ENCODE measurements at places on chromosomes 4 and X.

GRCh38 chrX:21799767-21800166 lies 39.6 kb upstream of the MBTPS2 start:
- DNase-seq: no peak

GRCh38 chr4:1193206-1194009 lies 21.0 kb upstream of the SPON2 start:
- DNase-seq: no peak

- no peak for DNase-seq
Measured at GRCh38 chrX:104135677-104136076, 21.1 kb downstream of the SLC25A53 start.

- no peak for DNase-seq
Measured at GRCh38 chr4:48237996-48238645, 31.5 kb downstream of the TEC start.

GRCh38 chr4:1183985-1184773 lies 11.8 kb upstream of the SPON2 start:
- DNase-seq: no peak

- DNase-seq: no peak
Measured at GRCh38 chrX:108270280-108270679, 167.9 kb downstream of the COL4A6 start.

GRCh38 chr4:67918428-67918827 lies 34.6 kb upstream of the TMPRSS11D start:
- DNase-seq: no peak

DNA sequence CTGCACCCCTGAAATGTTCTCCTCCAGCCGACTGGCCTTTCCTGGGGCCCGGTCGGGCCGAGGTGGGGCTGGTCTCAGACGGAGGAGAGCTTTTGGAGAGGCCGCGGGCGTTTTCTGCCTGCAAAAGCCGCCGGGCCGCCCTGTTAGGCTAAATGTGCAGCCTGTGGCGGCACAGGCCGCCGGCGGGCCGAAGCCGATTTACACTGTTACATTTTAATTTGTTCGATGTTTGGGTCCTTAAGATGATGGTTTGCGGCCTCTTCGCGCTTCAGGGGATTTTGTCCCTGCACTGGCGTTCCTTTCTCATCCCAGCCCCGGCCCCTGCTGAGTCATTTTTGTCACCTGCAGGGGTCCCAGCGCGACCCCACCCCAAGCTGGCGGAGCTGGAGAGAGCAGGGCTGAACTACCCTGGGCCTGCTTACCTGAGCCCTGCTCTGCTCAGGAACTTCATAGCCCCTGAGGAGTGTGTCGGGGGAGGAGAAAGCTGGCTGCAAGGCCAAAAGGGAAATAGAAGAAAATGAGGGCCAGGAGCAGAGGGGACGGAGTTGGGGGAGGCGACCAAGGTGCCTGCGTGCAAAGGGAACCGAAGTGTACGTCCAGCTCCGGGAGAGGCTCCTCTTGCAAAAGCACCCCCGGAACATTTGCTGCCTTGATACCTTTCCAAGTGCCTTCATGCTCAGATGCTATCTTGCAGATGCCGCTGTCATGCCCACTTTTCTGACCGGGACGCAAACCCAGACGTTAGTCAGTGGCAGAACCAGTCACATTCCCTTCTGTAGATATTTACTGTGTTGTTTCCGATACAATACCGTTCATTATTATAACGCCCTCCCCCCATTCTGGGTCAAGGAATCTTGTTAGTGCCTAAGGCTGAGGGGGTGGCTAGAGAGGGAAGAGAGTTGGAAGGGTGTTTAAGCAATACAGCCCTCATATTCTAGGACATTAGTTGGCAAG lies 977 bp upstream of the RBBP7 start:
- no peak for DNase-seq

DNA sequence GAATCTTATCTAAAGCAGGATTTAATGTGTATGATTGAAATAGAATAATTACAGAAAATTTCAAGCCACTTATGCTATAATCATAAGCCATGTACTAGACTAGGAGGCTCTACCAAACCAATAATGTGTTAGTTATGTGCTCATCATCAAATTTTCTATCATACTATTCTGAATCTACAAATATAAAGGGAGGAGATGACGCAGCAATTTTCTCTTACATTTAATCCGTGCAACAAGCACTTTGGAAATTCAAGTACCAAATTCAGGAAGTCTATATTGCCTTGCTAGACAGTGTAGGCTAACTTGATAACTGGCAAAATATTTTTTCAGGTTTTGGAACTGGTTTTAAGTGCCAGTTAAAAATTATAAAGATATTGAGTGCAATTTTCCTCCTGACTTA lies 283.5 kb downstream of the C4orf33 start:
- no peak for DNase-seq

DNA sequence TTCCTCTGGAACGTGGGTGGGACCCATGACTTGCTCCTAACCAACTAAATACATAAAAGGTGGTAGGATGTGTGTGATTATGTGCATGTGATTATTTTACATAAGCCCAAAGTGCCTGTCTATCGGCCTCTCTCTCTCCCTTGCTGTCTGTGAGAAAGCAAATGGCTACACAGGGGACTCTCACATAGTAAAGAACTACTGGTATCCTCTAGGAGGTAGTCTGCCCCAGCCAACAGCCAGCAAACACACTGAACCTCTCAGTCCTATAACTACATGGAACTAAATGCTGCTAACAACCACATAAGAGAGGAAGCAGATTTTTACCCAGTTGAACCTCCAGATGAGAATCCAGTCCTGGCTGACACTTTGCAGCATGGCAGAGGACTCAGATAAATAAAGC lies 1249.4 kb downstream of the ADGRL3 start:
- DNase-seq: no peak

DNA sequence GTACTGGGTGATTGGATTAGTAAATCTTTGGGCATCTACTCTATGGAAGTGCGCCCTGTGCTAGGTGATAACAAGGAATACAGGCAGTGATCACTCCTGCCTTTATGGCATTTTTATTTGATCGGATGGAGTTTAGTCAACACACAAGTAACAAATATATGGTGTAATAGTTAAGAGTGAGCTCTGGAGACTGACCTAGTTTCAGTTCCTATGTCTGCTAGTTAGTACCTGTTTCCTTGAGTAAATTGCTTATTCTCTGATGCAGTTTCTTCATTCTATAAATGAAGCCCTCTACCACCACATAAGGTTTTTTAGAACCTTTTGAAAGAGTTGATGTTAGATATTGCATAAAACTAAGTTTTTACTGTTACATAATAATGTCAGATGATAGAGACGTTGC lies 134.6 kb downstream of the KDM6A start:
- no peak for DNase-seq

- no peak for DNase-seq
Measured at GRCh38 chr4:85815796-85816459, 341.0 kb downstream of the ARHGAP24 start.

DNA sequence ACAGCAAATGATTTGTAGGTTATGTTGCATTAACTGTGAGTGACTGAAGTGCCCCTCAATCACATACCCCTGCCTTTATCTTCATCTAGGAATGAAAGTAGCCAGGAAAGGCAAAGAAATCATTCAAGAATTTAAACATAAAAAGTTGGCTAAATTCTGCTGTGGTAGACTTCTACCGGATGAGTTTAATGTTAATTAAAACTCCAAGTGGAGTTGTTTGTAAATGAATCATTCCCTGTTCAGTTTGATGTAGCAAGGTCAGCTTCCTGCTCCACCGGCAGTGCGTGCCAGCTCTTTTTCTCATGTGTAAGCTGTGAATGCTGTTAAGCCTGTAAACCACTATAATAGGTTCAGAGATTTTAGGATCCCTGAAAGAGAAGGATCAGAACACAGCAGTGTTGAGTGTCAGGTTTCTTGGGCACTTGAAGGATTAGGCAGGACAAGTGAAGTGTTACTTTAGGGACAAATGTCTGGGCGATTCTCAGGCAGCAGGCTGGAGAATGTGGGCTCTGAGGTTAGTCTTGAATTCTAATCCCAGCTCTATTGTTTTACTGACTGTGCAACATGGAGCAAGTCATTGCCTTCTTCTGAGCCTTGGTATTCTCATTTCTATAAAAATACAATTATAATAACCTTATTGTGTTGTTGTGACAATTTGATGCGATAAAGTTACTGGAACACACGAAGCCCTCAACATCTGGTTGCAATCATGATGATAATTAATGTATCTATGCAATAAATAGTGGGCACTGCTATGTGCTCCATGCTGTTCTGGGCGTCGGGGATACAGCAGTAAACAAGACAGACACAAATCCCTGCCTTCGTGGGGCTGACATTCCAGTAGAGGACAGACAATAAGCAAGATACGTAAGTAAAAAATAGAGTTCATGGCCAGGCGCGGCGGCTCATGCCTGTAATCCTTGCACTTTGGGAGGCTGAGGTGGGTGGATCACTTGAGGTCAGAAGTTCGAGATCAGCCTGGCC lies 112.0 kb downstream of the SHROOM3 start:
- no peak for DNase-seq

DNA sequence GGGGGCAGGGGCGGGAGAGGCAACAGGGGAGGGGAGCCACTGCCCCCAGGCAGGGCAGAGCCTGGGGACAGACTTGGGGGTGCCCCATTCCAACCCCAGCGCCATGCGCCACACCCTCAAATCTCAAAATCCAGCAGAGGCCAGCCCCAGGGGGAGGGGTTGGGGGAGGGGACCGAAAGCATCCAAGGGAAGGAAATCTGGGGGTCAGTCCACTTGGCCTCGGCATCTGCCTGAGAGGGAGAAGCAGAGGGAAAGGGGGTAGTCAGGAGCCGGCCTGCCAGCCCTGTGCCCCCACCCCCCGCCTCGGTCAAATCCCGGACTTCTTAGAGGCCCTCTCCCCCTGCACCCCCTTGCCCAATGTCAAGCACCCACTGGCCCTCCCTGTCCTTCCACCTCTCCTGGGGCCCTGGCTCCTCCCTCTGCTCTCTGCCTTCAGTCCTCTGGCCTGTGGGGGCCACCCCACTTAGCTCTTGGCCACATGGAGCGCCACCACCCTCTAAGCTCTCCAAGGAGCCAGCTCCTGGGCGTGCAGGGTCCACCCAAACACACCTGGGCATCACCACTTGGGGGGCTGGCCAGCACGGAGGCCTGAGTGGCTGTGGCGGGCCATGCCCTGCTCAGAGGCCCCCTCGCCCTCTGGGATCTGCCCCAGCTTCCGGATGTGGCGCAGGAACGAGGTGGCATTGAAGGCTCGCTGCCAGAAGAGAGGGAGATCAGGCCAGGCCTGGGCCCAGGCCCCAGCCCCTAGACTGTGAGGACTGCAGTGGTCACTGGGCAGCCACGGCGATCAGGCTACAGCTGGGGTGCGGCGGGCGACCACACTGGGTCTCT lies 3.5 kb downstream of the PNCK start:
- no peak for DNase-seq

DNA sequence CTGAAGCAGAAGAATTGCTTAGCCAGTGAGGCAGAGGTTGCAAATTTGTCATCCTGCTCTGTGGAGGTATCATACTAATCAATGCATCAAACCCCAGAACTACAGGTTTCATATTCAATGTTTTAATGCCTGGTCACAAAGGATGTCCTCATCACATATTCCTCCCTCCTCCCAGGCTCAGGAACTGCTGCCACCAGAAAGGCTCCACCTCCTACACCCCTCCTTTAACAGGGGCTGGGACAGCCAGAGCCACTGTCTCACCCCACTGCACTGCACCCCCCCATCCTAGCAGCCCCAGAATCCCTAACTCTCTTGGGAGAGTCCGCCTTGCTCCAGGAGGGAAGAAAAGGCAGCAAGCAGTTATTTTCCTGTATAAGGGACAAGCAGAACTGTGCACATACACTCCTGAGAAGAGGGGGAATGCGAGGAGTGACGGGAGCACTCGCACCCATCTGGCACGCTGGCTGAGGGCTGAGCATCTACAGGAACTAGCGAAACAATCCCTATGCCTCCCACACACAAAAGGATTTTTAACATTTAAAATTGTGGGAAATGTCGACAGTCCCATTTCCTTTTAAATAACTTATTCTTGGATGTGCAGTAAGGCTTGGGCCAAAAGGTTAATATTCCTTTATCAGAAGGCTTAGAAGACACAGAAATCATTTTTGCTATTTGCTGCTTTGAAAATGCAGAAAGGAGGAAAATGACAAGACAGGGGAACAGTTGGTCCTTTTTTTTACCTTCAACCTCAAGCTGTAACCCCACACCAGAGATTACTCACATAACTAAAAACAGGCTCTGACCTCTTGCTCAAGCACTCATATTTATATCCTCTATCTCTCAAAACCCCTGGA lies 27.8 kb downstream of the CD99L2 start:
- DNase-seq: no peak

GRCh38 chr4:105067431-105067830 lies 79.2 kb upstream of the TET2 start:
- DNase-seq: no peak

DNA sequence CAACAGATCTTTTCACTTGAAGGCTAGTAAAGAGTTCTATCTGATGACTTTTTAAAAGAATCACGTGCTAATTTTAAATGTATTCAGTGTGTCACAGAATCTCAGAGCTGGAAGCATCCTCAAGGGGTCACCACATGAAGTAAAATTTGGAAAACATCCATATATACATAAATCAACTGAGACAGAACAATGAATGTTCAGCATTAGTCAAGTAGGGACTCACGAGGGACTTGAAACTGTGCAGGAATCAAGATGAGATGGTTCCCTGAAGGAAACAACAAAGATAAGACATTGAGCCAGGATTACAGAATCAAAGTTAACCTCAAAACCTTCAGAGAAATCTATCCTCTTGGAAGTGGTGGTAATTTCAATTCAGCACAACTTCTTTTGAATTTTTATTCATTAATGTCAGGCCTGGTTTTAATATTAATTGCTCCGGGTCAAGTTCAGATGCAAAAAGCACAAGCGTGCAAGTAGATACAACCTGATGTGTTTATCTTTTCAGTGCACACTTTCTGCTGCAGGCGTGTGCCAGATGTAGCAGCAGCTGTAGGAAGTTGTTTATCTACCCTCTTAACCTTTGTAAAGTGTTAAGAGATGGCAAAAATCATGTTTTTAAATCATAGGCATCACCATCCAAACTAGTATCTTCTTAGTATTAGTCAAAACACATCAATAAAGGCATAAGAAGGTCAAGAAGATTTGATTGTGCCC lies 87.7 kb upstream of the SRD5A3 start:
- no peak for DNase-seq

DNA sequence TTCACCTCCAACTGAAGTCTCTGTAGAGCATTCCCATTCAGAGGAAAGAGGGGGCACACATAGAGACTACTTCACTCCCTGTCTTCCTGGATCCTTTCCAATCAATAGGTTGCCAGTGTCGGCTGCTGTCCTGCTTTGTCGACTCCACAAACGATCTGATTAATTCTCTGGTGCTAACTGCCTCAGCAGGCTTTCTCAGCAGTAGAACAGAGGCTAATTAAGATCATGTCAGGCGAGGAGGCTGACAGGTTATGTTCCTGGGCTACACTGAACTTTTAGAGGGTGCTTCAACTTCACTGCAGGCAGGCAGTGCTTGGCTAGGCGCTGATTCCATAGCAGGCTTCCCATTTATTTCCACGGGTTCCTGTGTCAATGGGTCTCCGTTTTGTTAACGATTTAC lies 79.2 kb downstream of the GRIA3 start:
- no peak for DNase-seq

DNA sequence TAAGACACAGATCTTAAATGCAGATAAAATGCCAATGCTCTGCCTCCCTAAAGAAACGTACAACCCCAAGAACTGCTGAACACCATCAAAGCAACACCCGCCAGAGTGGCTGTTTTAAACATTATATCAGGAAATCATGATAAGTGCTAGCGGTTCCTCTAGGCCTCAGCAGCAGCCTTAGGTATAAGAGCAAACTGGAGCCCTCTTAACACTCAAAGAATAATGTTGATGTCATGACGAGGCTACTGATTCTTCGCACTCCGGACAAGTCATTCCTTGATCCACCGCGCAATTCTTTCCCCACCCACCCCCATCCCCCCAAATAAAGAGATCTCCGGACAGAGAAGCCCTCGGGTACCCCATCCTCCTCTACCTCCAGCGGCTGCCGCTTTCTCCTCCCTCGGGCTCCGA lies 507 bp downstream of the LIN54 start:
- DNase-seq: peak; percentile 7

GRCh38 chr4:90189946-90190345 lies 62.8 kb downstream of the CCSER1 start:
- DNase-seq: no peak

Data from CD4-positive, alpha-beta T cell treated with Interleukin-6 at 100 ng/mL for 8 hours (primary cell).